H1 (cell line): ENCODE measurements at places on chromosomes 7 and 10. TPM values are rescaled to one million over a fixed set of nuclear protein-coding genes. Genes with fewer than 3 reads are reported as not detected.

The PON3 gene
- polyA plus RNA-seq = not detected in 2 replicates

The ZNF775 gene
- 13.6 and 22.5 TPM in 2 replicates for polyA plus RNA-seq

GRCh38 chr10:133465191-133465949, 11.6 kb downstream of the SCART1 start:
- no peak for DNase-seq

DNA sequence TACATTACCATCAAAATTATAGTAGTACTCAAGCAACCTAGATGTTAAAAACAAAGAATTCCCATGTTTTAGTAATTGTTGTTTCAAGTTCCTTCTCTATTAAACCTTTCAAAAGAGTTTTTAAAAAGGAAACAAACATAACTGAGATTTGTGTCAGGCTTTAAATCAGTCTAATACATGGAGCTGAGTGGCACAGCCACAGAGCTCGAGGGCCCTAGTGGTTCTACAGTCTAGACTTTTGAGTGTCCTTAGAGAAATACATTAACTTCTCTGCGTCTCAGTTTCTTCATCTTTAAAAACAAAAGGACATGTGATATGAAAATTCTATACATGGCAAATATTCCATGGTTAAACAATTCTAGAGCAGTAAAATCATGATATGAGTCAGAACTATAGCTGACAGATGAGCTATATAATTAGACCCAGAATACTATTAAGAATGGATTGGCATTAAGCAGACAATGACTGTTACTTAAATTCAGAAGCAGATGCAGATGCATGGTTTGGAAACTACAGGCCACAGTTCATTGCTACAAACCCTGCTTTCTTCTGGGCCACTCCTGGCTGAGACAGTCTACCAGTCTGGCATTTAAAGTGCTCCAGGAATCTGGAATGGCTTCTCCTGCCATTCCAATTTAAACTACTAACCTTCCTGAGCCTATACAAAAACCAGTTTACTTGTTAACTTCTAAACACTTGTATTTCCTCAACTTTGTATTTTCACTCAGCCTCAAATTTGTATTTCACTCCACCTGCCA, 77.4 kb downstream of the EPC1 start:
- DNase-seq = no peak

DNA sequence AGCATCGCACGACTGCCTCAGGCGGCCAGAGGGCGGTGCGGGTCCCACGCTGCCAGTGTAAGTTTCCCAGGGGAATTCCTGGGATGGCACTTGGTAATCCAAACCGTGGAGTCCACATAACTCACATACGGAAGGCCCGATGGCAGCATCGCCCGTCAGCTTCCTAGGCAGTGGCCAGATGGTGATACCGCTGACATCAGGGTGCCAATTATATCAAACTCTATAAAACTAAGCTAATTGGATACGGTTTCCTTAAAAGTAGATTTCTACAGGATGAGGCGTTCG, 189.8 kb downstream of the CELF2 start:
- no peak for DNase-seq

The EVX1 gene
- polyA plus RNA-seq = 0.02 TPM in 1 of 2 replicates, not detected in the other

The C7orf33 gene
- polyA plus RNA-seq = not detected in 2 replicates

The GIMAP2 gene
- not detected in 2 replicates for polyA plus RNA-seq

GRCh38 chr10:77834943-77835668, 91.4 kb downstream of the DLG5 start:
- DNase-seq = no peak

The DNAH11 gene
- 1.5 and 1.8 TPM in 2 replicates for polyA plus RNA-seq

- no peak for DNase-seq
Observed at GRCh38 chr7:70063927-70064326, 465.7 kb downstream of the AUTS2 start.

DNA sequence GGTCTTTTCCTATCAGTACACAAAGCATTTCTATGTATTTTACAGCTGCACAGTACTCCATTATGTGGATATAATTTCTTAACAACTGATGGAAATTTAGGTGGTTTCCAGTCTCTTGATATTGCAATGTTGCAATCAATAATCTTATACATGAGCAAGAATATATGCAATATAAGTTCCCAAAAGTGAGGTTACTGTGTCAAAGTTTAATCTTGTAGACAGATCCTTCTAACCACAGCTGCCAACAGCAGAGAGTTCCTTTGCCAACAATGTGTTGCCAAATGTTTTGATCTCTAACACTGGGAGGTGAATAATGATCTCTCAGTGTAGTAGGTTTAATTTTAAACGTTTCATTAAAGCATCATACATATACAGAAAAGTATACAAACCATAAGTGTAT, 54.5 kb downstream of the CUL2 start:
- DNase-seq = no peak

- no peak for DNase-seq
Observed at GRCh38 chr7:132609222-132609621, 33.0 kb upstream of the PLXNA4 start.

DNA sequence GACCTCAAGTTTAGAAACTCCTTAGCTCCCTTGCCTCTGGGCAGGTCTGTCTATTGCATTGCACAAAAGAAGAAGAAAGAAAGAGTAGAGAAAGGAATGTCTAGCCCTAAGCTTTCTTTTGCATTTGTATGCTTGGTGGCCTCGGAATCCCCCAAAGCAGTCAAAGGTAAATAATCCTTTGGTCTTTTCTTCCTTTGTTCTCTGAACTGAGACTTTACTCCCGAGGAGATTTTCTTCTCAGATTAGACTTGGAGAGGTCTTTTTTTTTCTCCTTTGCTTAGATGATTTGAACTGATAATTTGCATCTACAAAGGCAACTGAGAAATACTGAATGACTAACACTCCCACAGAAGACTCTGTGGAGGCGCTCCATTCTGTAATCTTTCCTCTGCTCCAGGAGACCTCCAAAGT, 93.2 kb downstream of the AKR1D1 start:
- no peak for DNase-seq

DNA sequence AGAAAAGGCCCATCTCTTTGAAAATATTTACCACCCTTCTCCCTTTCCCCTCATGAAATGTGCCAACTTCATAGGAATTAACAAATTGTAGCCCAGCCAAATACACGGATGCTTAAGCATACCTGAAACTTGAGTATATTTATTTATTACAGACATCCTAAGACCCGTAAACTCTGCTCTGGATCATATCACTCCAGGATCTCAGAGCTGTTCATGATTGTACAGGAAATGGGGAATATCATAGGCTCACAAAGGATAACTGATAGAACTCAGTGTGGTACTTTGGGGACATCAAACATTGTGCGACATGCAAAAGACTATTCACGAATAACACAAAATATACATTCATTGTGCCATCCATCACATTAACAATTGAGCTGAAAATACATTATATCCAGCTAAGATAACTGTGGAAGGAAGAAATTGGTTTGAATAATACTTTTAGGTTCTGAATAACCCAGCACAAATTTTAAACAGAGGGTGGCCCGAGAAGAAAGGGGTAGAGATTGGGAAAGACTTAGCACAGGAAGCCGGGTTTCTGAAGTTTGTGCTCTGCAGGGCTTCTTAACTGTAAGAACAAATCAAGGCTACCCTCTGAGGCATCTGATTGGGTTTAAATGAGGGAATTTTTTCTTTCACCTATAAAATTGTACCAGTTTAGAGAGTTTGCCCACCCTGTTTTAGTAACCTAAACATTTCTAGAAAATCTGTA, 2.5 kb downstream of the HOXA1 start:
- no peak for DNase-seq

- no peak for DNase-seq
Observed at GRCh38 chr10:13268841-13269240, 31.0 kb downstream of the PHYH start.

DNA sequence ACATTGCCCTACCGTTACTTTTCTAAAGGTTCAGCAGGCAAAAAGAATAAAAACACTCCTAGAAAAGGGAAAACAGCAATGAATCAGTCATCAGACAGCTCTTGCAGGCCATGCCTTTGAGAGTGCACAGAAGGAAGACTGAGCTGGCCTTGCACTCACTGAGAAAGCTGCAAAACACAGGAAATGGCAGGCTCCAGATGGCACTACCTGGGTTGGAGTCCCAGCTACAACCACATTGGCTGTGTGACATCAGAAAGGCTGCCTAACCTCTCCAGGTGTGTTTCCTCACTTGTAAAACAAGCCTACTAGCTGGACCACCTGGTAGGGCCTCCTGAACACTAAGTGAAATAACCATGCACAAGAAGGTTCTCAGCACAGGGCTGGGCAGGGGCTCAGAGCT, 113.7 kb downstream of the SFMBT2 start:
- no peak for DNase-seq

DNA sequence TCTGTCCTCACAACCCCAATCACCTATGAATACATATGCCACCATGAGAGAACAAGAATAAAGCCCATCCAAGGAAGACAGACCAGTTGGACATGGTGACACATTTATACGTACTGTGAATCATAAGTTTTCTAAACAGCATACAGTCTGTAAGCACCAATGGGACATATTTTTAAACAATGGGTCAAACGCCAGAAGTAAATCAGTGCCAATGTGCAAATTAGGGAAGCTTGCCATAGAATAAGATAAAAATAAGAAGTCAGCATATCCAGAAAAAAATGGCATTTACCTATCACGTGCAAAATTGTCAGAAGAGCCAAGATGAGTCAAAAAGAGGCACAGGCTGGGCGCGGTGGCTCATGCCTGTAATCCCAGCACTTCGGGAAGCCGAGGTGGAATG, 910.4 kb downstream of the SORCS1 start:
- DNase-seq = no peak

DNA sequence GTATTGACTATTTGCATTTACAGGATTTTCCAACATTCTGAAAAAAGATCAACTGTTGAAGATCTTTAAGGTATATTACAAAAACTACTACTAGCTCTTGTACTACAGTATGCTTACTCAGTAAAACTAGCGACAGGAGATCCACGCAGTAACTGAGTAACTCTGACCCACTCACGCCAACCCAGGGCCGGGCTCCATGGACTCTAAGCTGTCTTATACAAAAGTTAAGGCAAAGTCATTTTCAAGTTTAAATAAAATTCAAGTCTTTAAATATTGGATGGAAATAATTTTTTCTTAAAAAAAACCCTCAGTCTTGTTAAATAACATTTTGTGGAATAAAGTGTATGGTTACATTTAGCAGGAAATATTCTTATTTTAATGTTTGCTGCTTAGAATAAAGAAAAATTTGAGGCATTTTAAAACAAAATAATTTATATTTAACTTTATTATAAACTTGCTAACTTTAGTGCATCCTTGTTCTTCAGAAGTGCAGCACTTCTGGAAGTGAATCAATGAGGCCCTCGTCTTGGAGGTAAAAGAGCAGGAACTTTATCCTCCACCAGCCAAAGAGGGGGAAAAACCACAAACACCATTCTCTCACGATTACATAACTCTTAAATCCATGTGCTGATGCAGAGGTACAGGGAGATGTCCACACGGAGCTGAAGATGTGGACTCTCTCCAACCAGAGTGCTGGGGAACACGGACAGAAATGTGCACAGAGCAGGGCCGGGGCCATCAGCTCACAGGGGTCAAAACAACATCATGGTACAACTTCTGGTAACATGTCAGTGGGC, 119.9 kb downstream of the LARP4B start:
- no peak for DNase-seq

GRCh38 chr7:120867932-120868331, 10.0 kb upstream of the TSPAN12 start:
- no peak for DNase-seq

The ACTL6B gene
- 4.5 and 4.6 TPM in 2 replicates for polyA plus RNA-seq

- no peak for DNase-seq
Observed at GRCh38 chr10:20811131-20811530, 86.0 kb downstream of the NEBL start.

The CCSER2 gene
- polyA plus RNA-seq = 2.7 and 6.9 TPM in 2 replicates

DNA sequence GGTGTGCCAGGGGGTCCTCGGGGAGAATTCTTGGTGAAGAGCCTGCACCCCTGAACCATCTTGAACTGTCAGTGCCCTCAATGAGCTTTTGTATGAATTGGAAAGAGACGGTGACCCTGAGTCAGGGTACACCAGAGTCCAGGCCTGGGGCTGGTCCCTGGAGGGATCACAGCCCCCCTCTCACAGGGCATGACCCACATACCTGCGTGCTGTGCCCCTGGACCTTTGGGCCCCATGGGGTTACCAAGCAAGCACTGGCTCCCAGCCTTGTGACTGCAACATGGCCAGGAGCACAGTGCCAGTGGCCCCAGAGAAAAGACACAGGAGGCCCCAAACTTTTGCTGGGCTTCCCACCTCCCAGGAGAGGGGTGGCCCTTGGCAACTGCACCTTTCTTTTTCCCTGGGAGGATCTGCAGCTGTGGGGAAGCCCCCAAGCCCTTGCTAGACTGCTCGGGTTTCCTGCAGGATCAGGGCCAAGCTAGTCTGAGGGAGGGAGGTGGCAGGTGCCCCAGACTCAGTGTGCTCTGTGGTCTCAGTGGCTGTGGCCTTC, 153.5 kb downstream of the ZNF248 start:
- no peak for DNase-seq

GRCh38 chr10:71436268-71437125, 39.8 kb downstream of the CDH23 start:
- no peak for DNase-seq

DNA sequence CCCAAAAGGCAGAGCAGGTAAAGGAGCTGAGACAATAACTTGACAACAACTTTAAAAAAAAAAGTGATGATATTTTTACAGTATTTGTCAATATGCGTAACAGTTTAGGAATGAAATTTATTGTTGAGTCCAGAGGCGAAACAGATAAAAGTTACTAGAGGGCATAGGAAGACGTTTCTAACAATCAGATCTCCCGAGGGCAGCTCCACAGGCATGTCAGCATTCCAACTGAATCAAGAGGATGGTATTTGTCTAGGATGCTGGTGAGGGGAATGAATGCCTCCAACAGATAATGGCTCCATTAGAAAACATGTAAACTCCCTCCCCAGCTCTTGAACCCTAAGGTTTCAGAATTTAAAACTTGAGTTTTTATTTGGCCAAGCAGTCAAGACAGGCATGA, 733.9 kb upstream of the SORCS1 start:
- no peak for DNase-seq

DNA sequence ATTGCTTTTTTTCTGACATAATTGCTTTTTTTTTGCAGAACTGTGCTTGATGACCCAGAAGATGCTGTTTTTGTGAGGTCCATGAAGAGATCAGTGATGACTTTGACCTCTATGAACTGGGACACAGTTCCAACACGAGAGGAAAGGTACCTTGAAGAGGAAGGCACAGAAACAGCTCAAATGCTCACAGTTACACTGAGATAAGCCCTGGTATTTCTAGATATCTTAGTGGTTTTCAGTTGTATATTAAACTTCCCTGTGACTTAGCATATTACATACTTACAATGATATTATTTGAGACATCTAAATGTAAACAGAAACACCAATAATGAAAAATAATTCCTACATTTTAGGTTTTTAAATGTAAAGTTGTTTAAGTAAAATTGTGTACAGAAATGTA, 54.7 kb downstream of the LRRC72 start:
- no peak for DNase-seq

The CLRN3 gene
- not detected in 2 replicates for polyA plus RNA-seq

The ZNF117 gene
- 2.1 and 2.9 TPM in 2 replicates for polyA plus RNA-seq

GRCh38 chr10:77857272-77857671, 69.3 kb downstream of the DLG5 start:
- DNase-seq = no peak
